ENCODE measurements at places on chromosomes 11 and 22.

DNA sequence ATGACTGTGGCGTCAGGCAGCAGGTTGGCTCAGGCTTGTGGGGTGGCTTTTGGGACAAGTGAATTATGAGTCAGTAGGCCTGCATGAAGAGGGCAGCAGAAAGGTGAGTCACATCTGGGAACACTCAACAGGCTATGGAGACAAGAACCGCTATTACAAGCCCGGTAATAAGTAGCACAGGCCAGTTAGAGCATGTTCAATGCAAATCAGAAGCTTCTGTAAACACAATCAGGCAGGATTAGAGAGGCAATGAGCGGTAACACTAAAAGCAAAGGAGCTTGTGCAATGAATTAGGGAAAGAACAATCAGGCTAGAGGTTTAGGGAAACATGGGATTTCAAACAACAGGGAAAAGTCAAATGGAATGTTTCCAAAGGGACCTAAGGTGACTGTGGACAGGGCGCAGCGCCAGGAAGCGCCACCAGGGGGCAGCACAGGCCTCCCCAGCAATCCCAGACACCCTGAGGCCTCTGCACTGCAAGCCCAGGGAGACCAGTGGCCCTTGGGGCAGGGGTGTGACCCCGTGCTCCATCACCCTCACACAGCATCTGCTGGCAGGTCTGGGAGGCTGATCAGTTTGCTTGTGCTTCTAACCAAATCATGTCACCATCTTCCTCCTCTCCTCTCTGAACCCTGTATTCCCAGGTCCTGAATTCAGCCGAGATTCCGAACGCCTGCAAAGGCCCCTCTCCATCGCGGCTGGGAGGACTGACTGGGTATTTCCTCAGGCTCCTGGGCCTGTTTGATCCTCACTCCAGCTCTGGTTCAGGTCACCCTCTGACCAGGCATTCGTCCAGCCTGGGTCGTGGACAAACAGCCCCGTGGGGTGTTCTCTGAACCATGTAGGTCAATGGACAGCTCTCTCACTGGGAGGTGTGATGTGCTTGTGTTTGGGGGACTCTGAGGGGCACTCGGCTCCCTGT, 50.0 kb downstream of the C11orf58 start:
- no peak for DNase-seq

DNA sequence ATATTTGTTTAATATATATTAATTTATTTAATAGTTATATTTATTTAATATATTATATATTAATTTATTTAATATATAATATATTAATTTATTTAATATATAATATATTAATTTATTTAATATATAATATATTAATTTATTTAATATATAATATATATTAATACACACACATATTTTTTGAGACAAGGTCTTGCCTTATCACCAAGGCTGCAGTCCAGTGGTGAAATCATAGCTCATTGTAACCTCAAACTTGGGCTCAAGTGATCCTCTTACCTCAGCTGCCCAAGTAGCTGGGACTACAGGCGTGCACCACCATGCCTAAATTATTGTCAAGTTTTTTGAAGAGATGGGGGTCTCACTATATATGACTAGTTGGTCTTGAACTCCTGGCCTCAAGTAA, 51.4 kb upstream of the DDI1 start:
- no peak for DNase-seq

DNA sequence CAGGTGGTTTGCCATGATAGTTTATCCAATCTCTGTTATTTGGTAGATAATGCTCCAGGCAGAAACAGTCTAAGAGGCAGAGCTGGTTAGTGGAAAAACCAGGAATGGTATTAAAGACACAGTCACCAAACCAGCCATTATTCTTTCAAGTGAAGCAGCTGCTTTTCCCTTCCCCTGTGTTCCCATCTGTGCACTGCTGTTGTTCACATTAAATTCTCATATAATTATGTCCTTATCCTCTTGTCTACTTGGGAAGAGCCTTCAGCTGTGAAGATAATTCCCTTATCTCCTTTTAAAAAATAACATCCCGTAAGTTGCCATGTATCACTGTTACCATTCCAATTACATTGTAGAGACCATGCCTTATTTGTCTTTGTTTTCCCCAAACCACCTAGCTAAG, 5.2 kb upstream of the TBCEL start:
- no peak for DNase-seq

- DNase-seq, result no peak
Measured at GRCh38 chr11:21861314-21861713, 331.6 kb upstream of the ANO5 start.

DNA sequence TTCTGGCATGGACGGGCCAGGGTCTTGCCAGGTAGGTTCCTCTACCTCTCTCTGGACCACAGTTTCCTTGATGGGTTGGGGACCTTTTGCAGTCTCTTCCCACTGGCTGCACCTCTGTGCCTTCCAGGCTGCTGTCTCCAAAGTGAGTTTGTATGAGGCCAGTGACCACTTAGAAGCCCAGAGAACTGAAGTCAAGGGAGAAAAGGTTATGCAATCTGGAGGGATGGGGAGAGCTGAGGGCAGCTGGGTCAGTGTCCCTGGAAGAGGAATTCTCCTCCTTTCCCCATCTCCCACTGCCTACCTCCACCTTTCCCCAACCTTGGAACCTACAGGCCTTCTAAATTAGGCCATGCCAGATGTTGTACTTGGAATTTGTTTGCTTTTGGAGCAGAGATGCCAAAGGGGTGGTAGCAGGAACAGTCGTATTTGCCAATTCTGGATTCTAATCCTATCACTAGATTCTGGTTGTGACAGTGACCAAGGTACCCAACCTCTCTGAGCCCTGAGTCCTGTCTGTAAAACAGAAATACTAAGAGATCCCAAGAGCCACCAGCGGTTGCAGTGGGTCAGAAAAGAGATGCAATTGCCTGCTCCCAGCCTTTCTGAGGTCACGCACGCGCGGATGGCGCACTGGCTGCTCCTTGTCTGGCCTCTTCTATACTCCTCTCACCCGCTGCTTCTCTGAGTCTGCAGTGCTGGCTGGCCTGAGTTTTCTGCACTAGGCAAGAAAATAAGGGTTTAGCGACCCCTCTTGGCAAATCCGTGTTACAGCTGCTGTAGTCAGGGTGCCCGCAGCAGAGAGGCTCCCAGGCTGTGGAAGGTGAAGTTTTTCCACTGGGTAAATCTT, 10.7 kb upstream of the ACCSL start:
- DNase-seq, result peak; percentile 64

GRCh38 chr22:47691152-47691895, 928.9 kb downstream of the TBC1D22A start:
- DNase-seq, result no peak

All from iPS DF 19.7 (cell line).